ENCODE measurements at places on chromosomes 6 and 20. TPM values are rescaled to one million over a fixed set of nuclear protein-coding genes. Genes with fewer than 3 reads are reported as not detected.
A peak's percentile ranks its signal among the peaks of the same experiment; 100 is the strongest.

Gene TSHZ2
- total RNA-seq = not detected

Gene TMEM200A
- 6.4 TPM for total RNA-seq

Gene RBPJL
- not detected for total RNA-seq

Gene DPM1
- 64.0 TPM for total RNA-seq

Gene BANF2
- total RNA-seq = not detected

DNA sequence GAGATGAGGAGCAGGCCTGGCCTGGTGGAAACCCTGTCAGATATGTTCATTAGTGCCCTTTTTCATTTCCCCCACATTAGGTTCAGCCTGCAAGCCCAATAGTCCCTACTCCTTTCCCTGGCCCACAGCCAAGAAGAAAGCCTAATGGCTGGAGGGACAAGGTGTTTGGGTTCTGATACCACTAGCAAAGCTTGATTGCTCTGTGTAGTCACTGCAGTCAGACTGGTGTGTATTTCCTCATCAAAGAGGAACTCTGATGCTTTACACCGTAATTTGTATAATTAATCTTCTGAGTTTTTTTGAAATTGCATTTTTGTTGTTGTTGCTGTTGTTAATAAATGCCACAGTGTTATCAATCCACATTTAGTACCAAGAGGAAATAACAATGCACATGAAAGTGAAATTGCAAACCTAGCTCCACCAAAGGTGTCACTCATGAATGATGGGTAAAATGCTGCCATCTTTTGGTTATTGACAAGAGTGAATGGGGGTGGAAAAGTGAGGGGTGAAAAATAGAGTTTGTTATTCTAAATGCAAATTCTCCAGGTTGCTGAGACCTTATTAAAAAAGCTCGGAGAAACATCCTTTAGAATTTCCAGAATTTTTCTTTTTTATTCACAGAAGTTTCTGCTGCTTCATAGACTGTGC is 320.2 kb upstream of the POU3F2 start:
- H3K4me3 ChIP-seq = no peak overlapping the region
- no peaks in the 10 kb centered on the region for H3K27me3 ChIP-seq
- no peak for DNase-seq

GRCh38 chr6:157281570-157281969 is 41.7 kb downstream of the TMEM242 start:
- peaks cover 2% of the 10 kb centered on the region for H3K4me1 ChIP-seq
- DNase-seq = peak; percentile 58
- H3K36me3 ChIP-seq = no peaks in the 10 kb centered on the region

DNA sequence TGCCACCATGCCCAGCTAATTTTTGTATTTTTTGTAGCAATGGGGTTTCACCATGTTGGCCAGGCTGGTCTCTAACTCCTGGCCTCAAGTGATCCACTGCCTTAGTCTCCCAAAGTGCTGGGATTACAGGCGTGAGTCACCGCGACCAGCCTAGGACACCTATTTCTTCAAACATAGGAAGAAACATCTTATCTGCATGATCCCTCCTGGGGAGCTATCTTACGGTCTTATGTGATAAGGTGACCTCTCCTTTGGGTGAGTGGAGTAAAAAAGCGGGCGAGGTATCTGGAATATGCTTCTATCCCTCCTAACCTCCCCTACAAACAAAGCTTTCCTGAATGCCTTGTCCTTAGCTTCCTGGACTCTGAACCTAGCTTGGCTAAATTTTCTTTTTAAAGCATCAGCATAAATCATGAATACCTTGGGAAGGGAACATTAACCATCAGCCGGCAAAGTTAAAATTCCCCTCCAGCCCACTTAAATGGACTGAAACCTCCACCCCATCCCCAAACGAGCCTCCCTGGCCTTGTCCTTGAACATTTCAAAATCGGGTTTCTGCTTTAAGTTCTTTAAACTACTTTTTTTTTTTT is 24.5 kb downstream of the RIPOR3 start:
- no peaks in the 10 kb centered on the region for H3K27me3 ChIP-seq
- no peak for DNase-seq
- H3K4me1 ChIP-seq = no peaks in the 10 kb centered on the region
- H3K36me3 ChIP-seq = no peaks in the 10 kb centered on the region
- no peak overlapping the region for H3K27ac ChIP-seq

Gene HIVEP2
- total RNA-seq = 4.2 TPM

Gene TRIM31
- total RNA-seq = not detected

- H3K27me3 ChIP-seq = no peaks in the 10 kb centered on the region
- no peaks in the 10 kb centered on the region for H3K4me1 ChIP-seq
- H3K27ac ChIP-seq = no peak overlapping the region
- H3K36me3 ChIP-seq = no peaks in the 10 kb centered on the region
Observed at GRCh38 chr6:141540207-141540606, 592.5 kb upstream of the GJE1 start.

- no peaks in the 10 kb centered on the region for H3K27me3 ChIP-seq
- no peak for DNase-seq
- H3K36me3 ChIP-seq = no peaks in the 10 kb centered on the region
Observed at GRCh38 chr6:93974332-93974731, 555.0 kb upstream of the EPHA7 start.

GRCh38 chr6:125356884-125357283 is 55.1 kb upstream of the HDDC2 start:
- peaks cover 5% of the 10 kb centered on the region for H3K4me1 ChIP-seq
- no peaks in the 10 kb centered on the region for H3K27me3 ChIP-seq
- no peaks in the 10 kb centered on the region for H3K36me3 ChIP-seq

Gene TEAD3
- 27.0 TPM for total RNA-seq

DNA sequence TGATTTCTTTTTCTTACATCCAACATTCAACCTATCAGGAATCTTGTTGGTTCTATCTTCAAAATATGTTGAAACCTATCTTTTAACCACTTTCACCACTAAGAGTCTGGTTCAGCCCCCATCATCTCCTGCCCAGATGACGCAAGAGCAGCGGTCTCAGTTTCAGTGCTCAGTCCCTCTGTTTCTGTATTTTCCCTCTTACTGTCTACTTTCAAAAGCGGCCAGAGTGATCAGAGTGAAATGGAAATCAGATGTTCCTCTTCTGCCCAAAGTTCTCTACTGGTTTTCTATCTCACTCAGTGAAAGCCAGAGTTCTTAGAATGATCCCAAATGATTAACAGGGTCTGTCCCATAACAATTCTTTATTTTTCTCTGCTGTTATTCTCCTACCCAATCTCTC is 147.9 kb upstream of the PDE7B start:
- H3K4me1 ChIP-seq = no peaks in the 10 kb centered on the region
- H3K27ac ChIP-seq = no peak overlapping the region
- no peak for DNase-seq
- no peak overlapping the region for H3K4me3 ChIP-seq

Gene MAP1LC3A
- total RNA-seq = 25.9 TPM

GRCh38 chr6:117534974-117535373 is 52.5 kb downstream of the DCBLD1 start:
- no peak overlapping the region for H3K27ac ChIP-seq
- no peak overlapping the region for H3K4me3 ChIP-seq
- H3K27me3 ChIP-seq = no peaks in the 10 kb centered on the region
- DNase-seq = no peak
- peaks cover 7% of the 10 kb centered on the region for H3K36me3 ChIP-seq
- H3K4me1 ChIP-seq = no peaks in the 10 kb centered on the region

Gene HAO1
- total RNA-seq = not detected

DNA sequence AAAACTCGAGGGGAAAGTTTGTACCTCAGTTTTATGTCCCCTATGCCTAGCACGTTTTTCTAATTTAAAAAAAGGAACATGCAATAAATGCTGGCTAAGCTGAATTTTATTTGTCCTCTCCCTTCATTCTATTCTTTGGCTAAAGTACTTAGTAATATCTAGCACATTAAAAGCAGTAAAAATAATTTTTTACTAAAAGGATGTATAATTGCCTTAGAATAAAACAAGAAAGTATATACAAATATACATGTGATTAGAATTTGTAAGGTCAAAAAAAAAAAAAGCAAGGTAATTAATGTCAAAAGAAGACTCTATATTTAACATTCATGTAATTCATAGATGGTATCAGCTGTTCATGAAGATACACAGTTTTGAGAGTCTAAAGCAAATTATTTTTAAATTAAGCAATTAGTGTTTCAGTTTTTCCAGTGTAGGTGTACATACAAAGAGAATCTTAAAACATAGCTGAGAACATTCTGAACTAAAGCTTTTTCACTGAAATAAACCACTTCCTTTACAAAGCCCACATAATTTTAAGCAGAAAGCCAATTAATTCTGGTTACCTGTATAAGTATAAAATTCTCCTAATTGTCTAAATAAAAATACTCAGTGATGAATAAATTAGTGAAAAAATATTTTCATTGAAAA is 32.4 kb downstream of the HBS1L start:
- H3K4me1 ChIP-seq = 0 out of 2 replicates have a peak, but pooled peaks cover 2% of the 10 kb centered on the region
- H3K27ac ChIP-seq = no peak overlapping the region
- H3K27me3 ChIP-seq = no peaks in the 10 kb centered on the region
- H3K4me3 ChIP-seq = no peak overlapping the region
- DNase-seq = no peak
- no peaks in the 10 kb centered on the region for H3K36me3 ChIP-seq

DNA sequence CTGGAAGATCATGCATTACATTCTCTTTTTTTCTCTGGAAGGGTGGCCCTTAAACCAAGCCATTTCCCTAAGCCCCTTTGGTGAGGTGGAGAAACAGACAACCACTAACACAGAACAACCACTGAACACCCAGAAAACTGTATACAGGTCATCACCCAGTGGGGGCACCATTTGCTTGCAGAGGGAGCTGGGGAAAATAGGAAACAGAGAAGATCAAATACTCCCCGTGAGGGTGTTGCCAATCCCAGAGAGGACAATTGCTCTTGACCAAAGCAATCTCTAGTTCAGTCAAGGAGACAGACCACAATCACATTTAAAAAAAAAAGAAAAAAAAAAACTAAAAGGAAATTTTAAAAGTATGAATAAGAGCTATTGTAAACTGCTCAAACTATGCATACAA is 865 bp upstream of the DAAM2 start:
- no peak overlapping the region for H3K27ac ChIP-seq
- H3K4me3 ChIP-seq = peak overlapping the region; percentile 30
- peaks cover 5% of the 10 kb centered on the region for H3K4me1 ChIP-seq
- no peak for DNase-seq
- peaks cover 5% of the 10 kb centered on the region for H3K27me3 ChIP-seq
- no peaks in the 10 kb centered on the region for H3K36me3 ChIP-seq

Gene TMEM74B
- 4.9 TPM for total RNA-seq

Gene ZSCAN9
- total RNA-seq = 11.5 TPM

DNA sequence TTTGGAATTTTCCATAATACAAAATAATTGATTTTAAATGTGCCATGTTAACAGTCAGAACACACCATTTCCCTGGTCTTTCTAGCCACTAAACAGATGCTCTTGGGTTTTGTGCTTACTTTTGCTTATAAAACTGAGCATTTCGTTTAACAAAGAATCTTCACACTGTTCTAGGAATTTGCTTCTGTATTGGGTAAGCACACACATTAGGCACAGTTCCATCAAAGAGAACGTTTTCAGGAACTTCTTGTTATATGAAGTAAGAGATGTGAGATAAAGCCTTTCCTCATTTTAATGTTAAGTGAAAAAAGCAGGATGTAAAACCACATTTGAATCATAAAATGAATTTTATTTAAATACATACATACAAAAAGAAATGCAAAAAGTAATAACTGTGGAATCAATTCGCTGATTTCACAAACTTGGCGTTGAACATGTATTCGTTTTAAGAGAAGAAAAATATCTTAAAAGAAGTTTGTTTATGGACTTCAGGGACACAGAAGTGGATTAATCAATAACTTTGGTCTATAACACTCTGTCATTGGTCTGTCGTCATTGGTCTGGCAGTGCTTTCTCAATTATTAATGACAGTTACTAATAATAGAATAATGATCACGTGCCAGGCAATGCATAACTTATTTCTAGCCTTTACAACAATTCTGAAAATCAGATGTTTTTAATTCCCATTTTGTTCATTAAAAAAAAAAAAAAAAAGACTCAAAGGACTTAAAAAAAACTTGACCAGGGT is 199.9 kb upstream of the PRDM1 start:
- H3K4me3 ChIP-seq = no peak overlapping the region
- peaks cover 2% of the 10 kb centered on the region for H3K36me3 ChIP-seq
- H3K27ac ChIP-seq = no peak overlapping the region
- H3K27me3 ChIP-seq = no peaks in the 10 kb centered on the region
- DNase-seq = no peak

DNA sequence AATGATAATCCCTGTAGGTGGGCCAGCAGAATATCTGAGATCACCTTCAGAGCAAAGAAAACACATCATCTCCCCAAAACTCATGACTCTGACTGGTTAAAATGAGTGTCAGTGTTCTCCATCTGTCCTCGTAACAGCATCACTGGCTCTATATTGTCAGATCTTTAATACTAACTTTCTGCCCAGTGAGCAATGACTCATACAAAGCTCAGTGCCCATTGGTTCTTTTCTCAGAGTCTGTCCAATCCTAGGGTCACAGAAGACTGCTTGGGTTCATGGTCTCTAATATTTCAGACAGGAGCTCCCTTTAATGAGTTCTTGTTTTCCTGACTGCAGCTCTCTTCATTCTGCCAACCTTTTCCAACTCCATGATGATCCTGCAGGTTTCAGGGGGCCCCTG is 36.4 kb downstream of the HLA-DPB1 start:
- no peaks in the 10 kb centered on the region for H3K36me3 ChIP-seq
- no peaks in the 10 kb centered on the region for H3K27me3 ChIP-seq
- no peak for DNase-seq
- no peak overlapping the region for H3K27ac ChIP-seq

Gene CAGE1
- total RNA-seq = 0.28 TPM

DNA sequence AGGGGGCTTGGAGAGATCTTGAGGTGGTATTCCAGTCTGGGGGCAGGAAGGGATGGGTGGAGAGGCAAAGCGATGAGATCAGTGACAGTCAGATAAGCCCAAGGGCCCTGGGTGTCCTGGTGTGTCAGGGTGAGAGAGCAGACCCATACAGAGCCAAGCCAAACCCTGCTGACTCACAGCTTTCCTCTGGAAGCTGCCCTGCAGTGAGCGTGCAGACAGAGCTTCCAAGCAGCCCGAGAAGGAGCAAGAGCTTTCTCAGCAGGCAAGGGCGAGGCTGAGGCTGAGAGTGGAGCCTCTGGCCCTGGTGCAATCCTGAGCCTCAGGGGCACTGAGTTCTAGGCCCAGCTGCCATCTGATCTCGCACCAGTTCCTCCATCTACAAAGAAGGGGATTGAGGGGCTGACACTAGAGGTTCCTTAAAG is 91.1 kb upstream of the HIVEP1 start:
- H3K27me3 ChIP-seq = no peaks in the 10 kb centered on the region
- DNase-seq = peak; percentile 48
- H3K4me1 ChIP-seq = 0 out of 2 replicates have a peak, but pooled peaks cover 4% of the 10 kb centered on the region
- H3K4me3 ChIP-seq = no peak overlapping the region
- H3K36me3 ChIP-seq = no peaks in the 10 kb centered on the region

- no peaks in the 10 kb centered on the region for H3K27me3 ChIP-seq
- H3K36me3 ChIP-seq = peaks cover 12% of the 10 kb centered on the region
- peak; percentile 91 for DNase-seq
- H3K4me1 ChIP-seq = peaks cover 4% of the 10 kb centered on the region
Observed at GRCh38 chr20:44609516-44610312, 27.3 kb downstream of the PKIG start.

All from H9 (cell line).